ENCODE measurements at places on chromosomes 5 and 9.

DNA sequence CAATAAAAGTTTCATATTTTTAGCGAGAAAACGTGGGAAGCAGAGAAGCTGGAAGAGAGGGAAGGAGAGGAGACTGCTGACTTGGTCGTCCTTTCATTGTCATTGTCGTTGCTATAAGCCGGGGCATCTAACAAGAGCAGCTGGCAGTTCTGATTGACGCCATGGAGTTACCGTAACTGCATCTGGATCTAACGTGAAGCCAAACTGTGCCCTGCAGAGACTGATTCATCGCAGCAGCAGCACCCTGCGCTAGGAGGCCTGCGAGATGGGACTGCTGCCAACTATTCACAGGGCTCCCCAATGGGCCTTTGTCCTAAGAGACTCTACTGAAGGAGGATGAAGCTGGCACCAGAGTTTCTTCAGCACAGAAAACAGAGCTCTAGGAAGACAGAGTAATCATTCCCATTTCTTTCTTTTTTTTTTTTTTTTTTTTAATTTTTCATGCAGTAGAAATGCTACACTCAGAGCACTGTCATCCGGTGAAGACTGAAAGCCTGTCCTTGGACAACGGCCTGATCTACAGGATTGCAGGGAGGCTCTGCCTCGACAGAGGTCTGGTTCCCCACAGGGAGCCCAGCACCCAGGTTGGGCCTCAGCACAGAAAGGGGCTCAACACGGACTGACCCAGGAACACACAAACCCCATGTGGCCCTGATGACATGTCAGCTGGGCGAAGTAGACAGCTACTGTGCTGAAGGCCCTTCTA is 47.8 kb downstream of the RETREG1 start:
- no peak for DNase-seq

GRCh38 chr5:72494623-72495124 is 12.5 kb downstream of the ZNF366 start:
- DNase-seq: no peak

DNA sequence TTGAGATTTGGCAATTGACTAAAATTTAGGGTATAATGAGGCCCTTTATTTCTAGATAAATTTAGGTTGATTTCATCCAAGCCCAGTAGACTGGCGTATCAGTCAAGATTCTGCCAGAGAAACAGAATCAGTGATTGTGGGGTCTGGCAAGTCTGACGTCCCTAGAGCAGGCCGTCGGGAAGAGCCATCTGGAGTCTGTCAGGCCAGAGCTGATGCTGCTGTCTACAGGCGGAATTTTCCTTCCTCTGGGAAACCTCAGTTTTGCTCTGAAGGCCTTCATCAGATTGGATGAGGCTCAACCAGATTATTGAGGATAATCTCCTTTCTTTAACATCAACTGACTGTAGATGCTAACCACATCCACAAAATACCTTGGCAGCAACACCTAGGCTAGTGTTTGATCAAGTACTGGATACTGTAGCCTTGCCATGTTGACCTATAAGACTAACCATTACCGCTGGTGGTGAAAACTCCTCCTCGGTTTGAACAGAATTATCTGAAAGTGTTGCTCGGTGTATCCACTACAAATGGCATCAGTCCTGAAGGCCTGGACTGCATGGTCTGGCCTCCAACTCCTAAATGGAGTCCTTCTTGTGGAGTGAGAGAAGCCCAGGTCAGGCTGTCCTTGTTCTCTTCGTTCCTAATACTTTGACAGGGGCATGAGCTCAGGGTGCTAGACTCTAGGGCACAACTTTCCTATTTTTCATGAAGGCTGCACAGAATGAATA is 83.2 kb upstream of the ANKH start:
- DNase-seq: no peak

GRCh38 chr5:112245656-112246055 is 173.4 kb downstream of the EPB41L4A start:
- DNase-seq: no peak

DNA sequence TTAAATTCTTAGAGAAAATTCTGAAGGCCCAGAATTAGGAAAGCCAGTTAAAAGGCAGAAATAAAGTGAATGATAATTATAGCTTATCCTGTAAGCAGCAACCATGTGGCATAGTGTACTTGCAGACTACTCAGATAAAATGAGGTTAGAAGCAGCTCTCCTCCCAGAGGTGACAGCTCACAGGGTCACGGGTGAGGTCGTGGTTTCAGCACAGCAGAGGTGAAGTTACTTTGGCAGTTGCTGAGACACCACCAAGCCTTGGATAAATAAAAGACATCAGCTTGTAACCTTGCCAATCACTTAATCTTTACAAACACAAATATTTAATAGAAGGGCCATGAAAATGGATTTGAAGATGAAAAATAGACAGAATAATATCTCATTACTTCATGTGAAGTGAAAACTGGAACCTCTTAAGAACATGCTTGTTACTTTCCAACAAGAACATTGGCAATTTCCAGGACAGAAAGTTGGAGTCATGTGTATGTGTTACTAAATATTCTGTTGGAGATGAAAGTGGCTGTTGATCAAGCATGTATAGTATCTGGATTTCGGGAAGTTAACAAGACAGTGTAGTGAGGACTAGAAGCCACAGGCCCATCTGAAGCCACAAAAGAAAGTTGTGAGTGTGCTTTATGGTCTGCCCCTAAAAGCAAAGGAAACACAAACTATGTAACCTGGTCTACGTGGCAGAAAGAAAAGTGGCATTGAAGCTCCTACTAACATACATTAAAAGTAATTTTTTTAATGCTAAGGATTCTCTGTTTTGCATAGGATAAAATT is 134.4 kb downstream of the ERCC6L2 start:
- no peak for DNase-seq

- no peak for DNase-seq
Measured at GRCh38 chr5:87231037-87231808, 36.5 kb upstream of the RASA1 start.

DNA sequence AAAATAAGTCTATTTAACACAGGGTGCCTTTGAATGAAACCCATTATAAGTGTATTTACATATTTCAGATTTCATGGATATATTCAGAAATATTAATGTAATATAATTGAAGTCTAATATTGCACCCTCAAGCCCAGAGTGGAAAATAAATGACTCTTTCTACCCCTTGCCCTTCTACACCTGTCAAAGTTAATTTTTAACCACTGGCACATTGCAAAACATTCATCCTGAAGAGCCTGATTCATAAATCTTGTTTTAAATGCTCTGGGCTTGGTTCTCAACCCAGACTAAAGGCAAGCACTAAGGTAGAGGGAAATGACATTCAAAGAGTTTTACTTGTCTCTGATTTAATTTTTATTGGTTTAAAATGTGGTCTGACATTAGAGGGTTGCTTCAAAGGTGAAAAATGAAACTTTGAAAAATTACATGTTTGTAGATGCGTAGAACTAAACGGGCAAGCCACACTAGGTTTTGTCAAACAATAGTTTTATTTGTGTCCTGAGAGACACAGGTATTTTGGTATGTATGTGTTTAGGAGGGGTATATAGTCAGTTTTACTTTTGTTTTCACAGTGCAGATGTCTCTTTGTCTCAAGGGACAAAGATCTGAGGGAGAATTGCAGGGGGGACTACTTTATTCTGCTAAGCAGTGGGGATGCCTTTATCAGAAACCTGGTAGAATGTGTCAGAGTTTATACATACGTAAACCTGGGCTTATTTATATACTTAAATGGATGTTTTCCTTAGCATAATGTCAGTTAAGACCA is 69.7 kb downstream of the PIK3R1 start:
- DNase-seq: no peak

- no peak for DNase-seq
Measured at GRCh38 chr5:57174890-57175510, 1.1 kb downstream of the GPBP1 start.

- DNase-seq: no peak
Measured at GRCh38 chr5:61519728-61520277, 187.7 kb downstream of the ZSWIM6 start.

GRCh38 chr9:127561491-127562278 is 50.4 kb upstream of the STXBP1 start:
- no peak for DNase-seq

DNA sequence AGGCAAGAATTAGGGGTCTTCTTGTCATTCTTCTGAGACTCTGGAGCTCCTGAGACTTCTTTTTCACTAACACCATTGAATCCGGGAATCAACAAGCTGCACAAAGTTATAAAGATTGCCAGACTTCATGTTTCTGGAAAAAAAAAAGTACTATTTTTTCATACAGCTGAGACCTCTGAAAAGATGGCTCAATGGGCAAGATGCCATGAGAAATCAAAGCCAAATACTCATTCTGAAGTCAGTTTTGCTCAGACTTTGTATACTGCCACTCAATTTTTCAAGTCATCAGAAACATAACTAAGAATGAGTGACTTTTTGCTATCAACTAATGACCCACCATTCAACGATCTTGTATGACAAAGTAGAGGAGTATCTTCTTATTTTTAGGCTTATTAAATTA is 512.0 kb downstream of the RAB3C start:
- no peak for DNase-seq

DNA sequence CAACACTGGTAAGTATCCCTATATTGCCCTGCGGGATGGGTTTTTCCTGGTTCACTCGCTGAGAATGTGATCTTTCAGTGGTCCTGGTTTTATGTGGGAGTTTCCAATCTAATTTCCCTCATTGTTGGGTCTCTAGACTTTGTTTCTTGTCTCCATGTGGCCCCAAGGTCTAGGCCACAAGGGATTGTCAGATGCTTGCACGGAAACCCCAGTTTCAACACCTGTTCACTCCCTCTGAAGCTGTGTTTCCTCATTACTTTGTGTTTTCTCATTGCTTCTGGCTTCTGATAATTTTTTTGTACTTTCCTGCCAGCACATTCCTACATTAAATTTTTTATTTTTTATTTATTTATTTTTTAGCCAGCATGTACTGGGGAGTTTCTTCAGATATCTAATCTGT is 191.5 kb downstream of the TTLL11 start:
- DNase-seq: no peak

- no peak for DNase-seq
Measured at GRCh38 chr9:135186248-135187164, 99.0 kb downstream of the OLFM1 start.

DNA sequence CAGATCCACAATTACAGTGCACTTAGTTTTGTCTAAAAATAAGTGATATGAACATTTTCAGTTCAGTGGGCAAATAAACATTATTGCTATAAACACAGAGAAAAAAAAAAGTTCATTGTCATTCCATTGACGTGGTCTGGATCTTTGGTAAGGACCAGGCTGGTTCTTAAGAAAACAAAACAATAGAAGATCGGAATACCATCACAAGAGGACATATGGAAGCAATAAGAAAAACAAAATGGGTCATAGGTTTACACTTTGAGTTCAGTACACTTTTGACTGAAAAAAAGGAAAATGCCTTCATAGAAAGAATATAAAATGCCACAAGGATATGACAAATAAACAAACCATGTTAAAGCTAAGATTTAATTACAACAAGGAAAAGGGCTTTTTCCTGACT is 289.5 kb upstream of the TYRP1 start:
- no peak for DNase-seq

GRCh38 chr5:76790632-76791290 is 28.1 kb upstream of the F2RL1 start:
- DNase-seq: no peak

GRCh38 chr9:123929177-123929869 is 603 bp downstream of the DENND1A start:
- no peak for DNase-seq

- DNase-seq: no peak
Measured at GRCh38 chr9:76616780-76617179, 147.5 kb upstream of the PCA3 start.

- no peak for DNase-seq
Measured at GRCh38 chr5:76256116-76256889, 146.8 kb upstream of the IQGAP2 start.

DNA sequence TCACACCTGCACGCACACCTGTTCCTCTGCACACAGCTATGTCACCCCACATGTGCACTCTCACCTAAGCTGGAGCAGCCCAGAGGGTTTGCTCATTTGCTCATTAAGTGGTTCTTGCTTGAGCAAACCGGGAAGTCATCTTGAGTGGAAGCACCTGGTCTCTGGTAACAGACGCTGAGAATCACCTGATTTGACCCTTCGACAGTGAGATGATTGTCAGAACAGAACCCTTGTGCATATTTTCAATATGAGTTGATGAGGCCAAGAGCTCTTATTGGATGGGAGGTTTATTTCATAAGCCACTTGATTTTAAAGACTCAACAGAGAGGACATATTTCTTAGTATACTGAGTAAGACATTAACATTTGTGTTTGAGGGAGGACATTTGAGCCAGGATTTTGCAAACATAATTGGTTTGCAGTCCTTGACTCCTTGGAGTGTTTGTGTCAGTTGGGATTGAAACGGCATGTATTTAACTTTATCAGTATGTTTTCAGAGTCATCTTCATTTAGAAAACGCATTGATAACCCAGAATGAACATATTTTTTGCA is 22.1 kb upstream of the LPCAT1 start:
- DNase-seq: no peak

DNA sequence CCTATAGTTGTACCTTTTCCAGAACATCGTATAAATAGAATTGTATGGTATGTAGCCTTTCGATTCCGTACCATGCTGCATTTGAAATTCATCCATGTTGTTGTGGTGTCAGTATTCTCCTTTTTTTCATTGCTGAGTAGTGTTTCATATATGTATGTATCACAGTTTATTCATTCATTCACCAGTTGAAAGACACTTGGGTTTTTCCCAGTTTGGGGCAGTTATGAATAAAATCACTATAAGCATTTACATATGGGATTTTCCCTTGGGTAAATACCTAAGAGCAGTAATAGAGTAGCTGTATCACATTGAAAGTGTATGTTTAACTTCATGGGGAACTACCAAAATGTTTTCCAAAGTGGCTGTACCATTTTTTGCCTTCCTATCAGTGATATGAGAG is 16.1 kb upstream of the FKTN start:
- DNase-seq: no peak

- no peak for DNase-seq
Measured at GRCh38 chr9:105510024-105510423, 47.9 kb upstream of the FKTN start.

All from cortex of kidney (tissue), 1 donor.